MCF 10A (cell line): ENCODE measurements at places on chromosomes 1 and 21. TPM values are rescaled to one million over a fixed set of nuclear protein-coding genes. Genes with fewer than 3 reads are reported as not detected.

The CLCA1 gene
- not detected in 2 replicates for total RNA-seq

The PKP1 gene
- 0.30 and 0.32 TPM in 2 replicates for total RNA-seq

DNA sequence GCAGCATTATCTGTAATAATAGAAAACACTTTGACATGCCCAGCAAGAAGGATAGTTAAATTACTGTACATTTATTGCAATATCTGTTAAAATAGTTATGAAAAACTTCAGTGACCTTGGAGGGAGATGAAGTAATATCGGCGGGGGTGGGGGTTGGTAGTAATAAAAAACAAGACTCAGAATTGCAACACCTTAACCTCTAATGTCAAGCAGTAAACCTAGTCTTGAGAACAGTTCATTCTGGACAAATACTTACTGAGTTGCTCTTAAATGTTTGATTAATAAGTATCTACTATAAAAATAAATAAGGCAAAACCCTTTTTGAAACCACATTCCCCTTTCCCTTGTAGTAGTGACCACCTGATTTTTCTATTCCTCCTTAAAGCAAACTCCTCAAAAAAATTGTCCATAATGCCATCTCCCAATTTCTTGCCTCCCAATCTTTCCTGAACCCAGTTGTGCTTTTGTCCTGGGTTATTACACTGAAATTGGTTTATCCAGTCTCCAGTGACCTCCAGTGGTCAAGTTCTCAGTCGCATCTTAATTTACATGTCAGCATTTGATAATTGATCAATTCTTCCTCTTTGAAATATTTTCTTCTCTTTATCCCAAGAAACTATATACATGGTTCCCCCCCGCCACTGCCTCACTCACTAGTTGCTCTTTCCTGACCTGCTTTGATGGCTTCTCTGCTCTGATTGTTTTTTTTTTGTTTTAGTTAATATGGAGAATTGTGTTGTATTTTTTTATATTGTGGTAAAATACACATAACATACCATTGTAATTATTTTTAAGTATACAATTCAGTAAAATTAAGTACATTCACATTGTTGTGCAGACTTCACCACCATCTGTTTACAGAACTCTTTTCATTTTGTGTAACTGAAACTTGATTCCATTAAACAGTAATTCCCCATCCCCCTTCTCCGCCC is 36.8 kb downstream of the RAP1A start:
- peaks cover 9% of the 10 kb centered on the region for H3K4me1 ChIP-seq
- peaks cover 3% of the 10 kb centered on the region for H3K36me3 ChIP-seq
- peak overlapping the region; percentile 3 for H3K27ac ChIP-seq
- H3K27me3 ChIP-seq, result no peaks in the 10 kb centered on the region
- H3K4me3 ChIP-seq, result no peak overlapping the region

DNA sequence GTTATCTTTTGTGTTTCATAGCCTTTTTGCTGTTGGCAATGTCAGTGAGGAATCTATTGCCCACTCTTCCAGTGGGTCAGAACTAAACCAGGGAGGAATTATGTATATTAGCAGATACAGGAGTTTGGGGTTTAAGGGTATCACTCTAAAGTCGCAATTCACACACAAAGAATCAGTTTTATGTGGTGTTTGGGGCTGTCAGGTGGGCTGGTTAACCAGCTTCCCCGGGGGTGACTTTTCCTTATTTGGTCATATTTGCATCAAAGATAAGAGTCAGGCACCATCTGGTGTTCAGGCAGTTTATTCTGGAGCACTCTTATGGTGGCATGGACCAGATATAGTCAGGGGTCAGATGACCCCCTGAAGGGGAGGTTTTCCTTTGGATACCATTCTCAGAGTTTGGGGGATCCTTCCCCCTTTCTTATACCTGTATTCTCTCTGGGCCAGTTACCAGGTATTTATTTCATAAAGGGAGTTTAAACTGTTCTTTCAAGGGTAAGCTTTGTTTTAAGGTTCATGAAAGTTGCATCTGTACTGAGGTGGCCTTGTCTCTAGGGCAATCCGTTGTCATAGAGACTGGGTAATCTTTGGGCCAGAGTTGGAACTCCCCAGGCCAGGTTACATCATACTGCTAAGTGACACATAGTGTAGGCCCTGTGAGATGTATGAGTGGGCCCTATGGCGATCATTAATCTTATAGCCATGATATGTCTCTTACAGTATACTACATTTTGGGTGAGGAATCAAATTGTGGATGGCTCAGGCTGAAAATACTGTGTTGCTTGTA is 148.2 kb downstream of the RWDD3 start:
- H3K4me1 ChIP-seq, result no peaks in the 10 kb centered on the region
- H3K27me3 ChIP-seq, result peaks cover 16% of the 10 kb centered on the region
- no peak for DNase-seq
- no peak overlapping the region for H3K4me3 ChIP-seq
- H3K27ac ChIP-seq, result no peak overlapping the region
- H3K36me3 ChIP-seq, result no peaks in the 10 kb centered on the region

- H3K27ac ChIP-seq, result peak overlapping the region; percentile 73
- no peaks in the 10 kb centered on the region for H3K36me3 ChIP-seq
- H3K4me1 ChIP-seq, result no peaks in the 10 kb centered on the region
Measured at GRCh38 chr1:24914226-24915069, 15.6 kb downstream of the RUNX3 start.

DNA sequence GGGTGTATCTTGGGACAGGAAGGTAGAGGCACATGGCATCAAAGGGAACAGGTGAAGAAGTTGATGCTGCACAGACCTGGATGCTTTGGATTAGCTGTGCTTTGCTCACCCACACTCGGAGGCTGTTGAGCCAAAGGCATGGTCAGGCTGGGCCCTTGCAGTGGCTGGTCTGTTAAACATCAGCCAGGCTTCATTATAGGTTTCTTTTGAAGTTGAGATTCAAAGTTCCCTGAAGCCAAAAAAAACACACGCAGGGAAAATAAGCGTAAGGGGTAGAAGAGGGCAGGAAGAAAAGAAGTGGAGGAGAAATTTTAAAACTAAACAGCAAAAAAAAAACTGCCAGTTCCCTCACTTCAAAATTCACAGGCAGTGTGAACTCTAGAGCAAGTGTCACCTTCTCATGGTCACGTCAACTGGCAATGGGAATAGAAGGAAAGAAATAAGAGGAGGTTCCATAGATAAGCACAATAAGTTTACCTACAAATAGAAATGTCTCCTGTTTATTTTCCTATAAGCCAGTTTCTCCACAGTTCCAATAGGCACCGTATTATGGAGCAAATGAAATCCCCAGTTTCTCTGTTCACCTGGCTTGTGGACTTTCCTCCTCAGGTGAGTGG is 139.5 kb downstream of the PAPPA2 start:
- no peak overlapping the region for H3K27ac ChIP-seq
- DNase-seq, result no peak
- no peaks in the 10 kb centered on the region for H3K36me3 ChIP-seq
- no peaks in the 10 kb centered on the region for H3K27me3 ChIP-seq
- no peak overlapping the region for H3K4me3 ChIP-seq

- H3K27me3 ChIP-seq, result no peaks in the 10 kb centered on the region
- no peaks in the 10 kb centered on the region for H3K4me1 ChIP-seq
- DNase-seq, result no peak
- H3K4me3 ChIP-seq, result no peak overlapping the region
- H3K27ac ChIP-seq, result no peak overlapping the region
- no peaks in the 10 kb centered on the region for H3K36me3 ChIP-seq
Measured at GRCh38 chr1:152111515-152111968, 3.7 kb downstream of the TCHH start.

DNA sequence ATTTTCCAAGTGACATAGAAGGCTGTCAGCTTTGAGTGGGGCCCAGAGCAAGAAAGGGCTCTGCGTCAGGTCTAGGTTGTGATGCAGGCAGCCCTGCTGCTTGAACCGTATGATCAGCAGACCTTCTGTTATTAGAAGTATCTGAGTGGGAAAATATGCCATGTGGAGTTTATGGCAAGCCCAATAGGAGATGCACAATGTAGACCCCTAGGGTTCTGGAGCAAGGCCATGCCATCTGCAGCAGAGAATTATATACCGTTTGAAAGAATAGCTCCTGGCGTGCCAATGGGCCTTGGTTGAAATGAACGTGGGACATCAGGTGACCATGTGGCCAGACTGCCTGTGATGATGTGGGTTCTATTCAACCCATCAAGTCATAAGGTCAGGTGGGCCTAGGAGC is 44.1 kb upstream of the ZBTB18 start:
- H3K36me3 ChIP-seq, result no peaks in the 10 kb centered on the region
- H3K27me3 ChIP-seq, result peaks cover 33% of the 10 kb centered on the region
- H3K4me3 ChIP-seq, result no peak overlapping the region
- no peak overlapping the region for H3K27ac ChIP-seq

DNA sequence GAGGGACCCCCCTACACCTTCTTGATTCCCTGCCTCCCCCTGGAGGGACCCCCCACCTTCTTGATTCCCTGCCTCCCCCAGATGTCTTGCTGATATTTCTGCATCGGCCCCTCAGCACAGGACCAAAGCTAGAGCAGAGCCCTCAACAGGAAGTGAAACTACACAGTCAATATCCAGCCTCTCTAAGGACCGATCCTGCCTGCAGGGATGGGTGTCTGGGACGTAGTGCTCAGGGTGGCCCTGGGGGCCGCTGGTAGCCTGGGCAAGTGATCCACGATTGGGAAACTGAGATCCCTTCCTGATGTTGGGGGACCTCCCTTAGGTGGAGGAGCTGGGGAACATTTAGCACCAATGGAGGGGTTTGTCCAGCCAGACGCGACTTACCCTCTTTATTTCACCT is 3.9 kb upstream of the LEFTY2 start:
- no peak overlapping the region for H3K4me3 ChIP-seq
- no peaks in the 10 kb centered on the region for H3K36me3 ChIP-seq
- H3K27ac ChIP-seq, result peak overlapping the region; percentile 29
- H3K27me3 ChIP-seq, result peaks cover 30% of the 10 kb centered on the region
- DNase-seq, result no peak

The DEPDC1 gene
- total RNA-seq, result 17.9 and 26.8 TPM in 2 replicates

The TRIM62 gene
- total RNA-seq, result 2.4 and 2.8 TPM in 2 replicates

The CAPN9 gene
- not detected in 2 replicates for total RNA-seq

- H3K36me3 ChIP-seq, result peaks cover 6% of the 10 kb centered on the region
- DNase-seq, result peak; percentile 99
- H3K4me1 ChIP-seq, result peaks cover 26% of the 10 kb centered on the region
Measured at GRCh38 chr1:234997896-234998741, 130.5 kb downstream of the TOMM20 start.

The RGL1 gene
- total RNA-seq, result 2.1 and 2.3 TPM in 2 replicates

- no peak overlapping the region for H3K27ac ChIP-seq
- H3K27me3 ChIP-seq, result no peaks in the 10 kb centered on the region
- no peak for DNase-seq
Measured at GRCh38 chr1:224780736-224781135, 148.7 kb upstream of the DNAH14 start.

DNA sequence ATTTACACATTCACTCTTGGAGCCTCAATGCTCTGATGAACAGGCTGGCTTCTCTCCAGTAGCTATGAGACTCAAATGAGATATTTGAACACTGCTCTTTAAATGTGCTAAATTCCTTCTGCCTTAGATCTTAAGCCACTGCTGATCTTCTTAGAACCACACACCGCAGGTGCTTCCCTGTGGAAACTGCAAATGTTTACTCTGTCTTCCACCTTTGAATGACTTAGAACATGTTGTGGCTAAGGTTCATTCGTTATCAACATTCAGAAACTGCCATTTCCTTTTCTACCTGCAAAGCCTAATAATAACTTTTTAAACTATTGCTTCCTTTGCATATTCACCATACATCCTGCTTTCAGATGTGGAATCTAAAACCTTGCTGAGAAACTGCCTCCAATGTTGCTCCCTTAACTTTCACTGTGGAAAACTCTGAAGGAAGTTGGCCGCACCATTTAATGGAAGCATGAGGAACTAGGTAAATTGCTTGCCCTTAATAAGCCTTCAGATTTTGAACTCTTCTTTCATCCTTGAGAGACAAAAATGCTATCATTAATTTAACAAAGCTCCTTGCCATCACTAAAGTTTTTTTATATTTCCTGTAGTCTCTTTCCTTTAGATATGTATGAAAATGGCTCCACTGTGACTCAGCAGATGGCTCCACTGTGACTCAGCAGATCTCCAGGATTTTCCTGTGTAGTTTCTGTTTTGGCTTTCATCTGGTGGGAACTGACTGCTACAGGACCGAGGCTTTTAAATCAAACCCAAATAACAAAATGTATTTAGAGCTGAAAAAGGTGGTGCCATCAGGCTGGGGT is 143.8 kb downstream of the TNFSF18 start:
- H3K27ac ChIP-seq, result no peak overlapping the region
- H3K4me3 ChIP-seq, result no peak overlapping the region
- DNase-seq, result peak; percentile 69
- H3K27me3 ChIP-seq, result no peaks in the 10 kb centered on the region
- peaks cover 24% of the 10 kb centered on the region for H3K4me1 ChIP-seq

The OR2T11 gene
- not detected in 2 replicates for total RNA-seq

DNA sequence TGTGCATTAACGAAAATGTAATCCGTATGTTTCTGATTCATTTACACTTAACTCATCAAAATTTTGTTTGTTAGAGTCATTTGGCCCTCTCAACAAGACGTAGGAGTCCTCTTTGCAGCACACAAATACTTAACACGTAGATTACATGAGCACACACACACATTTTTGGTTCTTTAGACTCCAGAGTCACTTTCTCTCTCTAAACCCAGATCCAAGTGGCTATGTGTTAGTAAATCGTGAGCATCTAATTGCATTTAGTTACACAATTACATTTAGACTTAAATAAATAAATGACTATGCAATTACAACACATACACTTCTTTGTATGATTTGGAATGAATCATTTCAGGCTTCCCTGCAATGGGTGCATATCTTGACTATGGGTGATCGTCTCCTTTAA is 109.0 kb upstream of the GREM2 start:
- H3K27me3 ChIP-seq, result no peaks in the 10 kb centered on the region
- H3K36me3 ChIP-seq, result no peaks in the 10 kb centered on the region
- peaks cover 5% of the 10 kb centered on the region for H3K4me1 ChIP-seq
- H3K27ac ChIP-seq, result no peak overlapping the region
- DNase-seq, result peak; percentile 47

The TTLL10 gene
- not detected in 2 replicates for total RNA-seq

The FCRL1 gene
- total RNA-seq, result not detected in 2 replicates

GRCh38 chr21:42619166-42619565 is 34.3 kb upstream of the PDE9A start:
- DNase-seq, result no peak
- H3K4me1 ChIP-seq, result no peaks in the 10 kb centered on the region
- H3K27ac ChIP-seq, result no peak overlapping the region
- H3K4me3 ChIP-seq, result no peak overlapping the region
- H3K27me3 ChIP-seq, result peaks cover 48% of the 10 kb centered on the region
- peaks cover 6% of the 10 kb centered on the region for H3K36me3 ChIP-seq

The EPHB2 gene
- 0.22 and 0.79 TPM in 2 replicates for total RNA-seq

DNA sequence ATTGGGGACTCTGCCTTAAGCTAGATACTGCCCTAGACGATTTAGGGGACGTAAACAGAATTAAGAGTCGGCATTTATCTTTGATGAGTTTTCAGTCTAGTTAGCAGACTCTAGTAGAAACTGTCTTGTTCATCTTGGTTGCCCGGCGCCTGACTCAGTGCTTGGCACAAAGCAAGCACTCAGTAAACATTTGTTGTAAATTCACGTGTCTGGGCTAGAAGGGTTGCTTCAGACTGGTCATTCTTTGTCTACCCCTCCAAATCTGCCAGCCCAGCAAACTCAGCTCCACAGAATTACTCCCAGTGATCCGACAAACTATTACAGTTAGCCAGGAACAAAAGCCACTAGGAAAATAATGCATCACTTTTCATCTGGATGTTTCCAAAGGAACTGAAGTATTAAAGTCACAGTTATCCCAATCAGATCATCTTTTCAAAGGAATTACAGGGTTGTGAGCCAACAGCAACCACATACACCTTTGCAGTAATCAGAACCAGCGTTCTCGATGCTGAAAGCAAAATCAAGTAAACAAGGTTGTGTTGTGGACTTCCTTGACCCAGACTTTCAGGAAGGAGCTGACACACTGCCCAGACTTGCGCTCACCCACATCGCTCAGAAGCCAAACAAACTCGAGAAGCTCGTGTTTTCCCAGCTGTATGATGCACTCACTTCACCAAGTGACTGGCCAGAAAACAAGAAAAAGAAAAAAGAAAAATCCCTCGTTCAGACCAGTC is 66.5 kb upstream of the GADD45A start:
- H3K4me1 ChIP-seq, result peaks cover 32% of the 10 kb centered on the region
- no peaks in the 10 kb centered on the region for H3K36me3 ChIP-seq
- H3K4me3 ChIP-seq, result peak overlapping the region; percentile 47
- DNase-seq, result peak; percentile 70
- peak overlapping the region; percentile 94 for H3K27ac ChIP-seq
